ENCODE measurements at places on chromosomes 1 and 21.

GRCh38 chr1:19435851-19436455, 49.4 kb downstream of the CAPZB start:
- DNase-seq, result no peak

DNA sequence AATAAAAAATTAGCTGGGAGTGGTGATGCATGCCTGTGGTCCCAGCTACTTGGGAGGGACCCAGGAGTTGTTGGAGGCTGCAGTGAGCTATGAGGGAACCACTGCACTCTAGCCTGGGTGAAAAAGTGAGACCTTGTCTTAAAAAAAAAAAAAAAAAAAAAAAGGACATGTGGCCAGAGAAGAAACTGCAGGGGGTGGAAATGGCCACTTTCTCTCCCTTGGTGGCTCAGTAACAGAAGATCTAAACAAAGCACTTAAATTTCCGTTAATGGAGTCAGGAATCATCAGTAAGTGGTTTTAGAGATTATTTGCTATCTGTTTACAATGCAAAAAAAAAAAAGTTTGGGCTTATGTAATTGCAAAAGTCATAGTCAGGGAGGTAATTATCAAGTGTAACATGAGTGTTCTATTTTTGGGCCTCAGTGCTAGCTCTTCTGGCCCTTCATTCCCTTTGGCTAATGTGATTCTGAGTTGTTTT, 19.3 kb upstream of the OPRD1 start:
- no peak for DNase-seq

DNA sequence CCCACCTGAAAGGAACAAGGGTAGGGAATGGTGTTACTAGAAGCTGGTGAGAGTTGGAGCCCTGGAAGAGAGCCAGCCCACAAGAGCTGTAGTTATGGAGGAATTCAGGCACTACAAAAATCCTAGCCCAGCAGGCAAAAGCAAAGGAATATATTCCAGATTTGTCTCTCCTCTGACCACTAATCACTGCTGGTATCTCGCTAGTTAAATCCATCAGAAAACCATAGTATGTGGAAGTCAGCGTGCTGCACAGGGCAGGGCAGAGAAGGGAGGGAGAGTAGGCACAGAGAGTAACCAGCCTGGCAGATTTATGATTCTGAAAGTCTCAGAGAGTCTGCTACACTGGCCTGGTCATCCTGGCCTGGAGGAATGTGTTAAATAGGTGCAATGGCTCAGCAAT, 88.6 kb downstream of the SELENOF start:
- DNase-seq, result no peak

DNA sequence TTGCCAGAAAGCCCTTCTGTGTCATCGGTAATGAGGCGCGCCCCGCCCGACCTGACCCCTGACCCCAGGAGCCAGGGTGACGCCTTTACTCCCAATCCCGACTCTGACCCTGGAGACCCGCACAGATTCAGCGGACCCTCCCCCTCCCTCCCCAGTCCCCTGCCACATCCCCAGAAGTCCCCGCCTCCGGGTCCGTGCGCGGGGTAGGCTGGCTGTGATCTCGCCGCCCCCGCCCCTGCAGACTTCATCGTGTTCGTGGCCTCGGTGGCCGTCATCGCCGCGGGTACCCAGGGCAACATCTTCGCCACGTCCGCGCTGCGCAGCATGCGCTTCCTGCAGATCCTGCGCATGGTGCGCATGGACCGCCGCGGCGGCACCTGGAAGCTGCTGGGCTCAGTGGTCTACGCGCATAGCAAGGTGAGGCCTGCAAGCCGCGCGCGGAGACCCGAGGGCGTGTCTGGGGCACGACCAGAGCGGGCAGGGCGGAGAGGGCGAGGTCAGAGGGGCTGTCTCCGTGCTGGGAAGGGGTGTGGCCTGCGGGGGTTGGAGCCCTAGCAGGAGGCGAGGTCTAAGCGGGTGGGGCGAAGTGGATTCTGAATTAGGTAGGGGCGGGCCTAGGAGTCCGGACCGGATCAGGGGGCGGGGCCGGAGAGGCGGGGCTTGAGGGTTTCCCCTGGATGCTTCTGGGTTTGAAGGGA, 34.8 kb downstream of the KCNQ4 start:
- DNase-seq, result peak; percentile 85

- no peak for DNase-seq
Measured at GRCh38 chr1:182484531-182485257, 34.7 kb downstream of the RGSL1 start.

- no peak for DNase-seq
Measured at GRCh38 chr1:157418659-157419058, 133.7 kb downstream of the FCRL5 start.

- DNase-seq, result no peak
Measured at GRCh38 chr1:60173729-60174505, 100.3 kb upstream of the C1orf87 start.

GRCh38 chr1:64881281-64881680, 85.1 kb downstream of the JAK1 start:
- no peak for DNase-seq

DNA sequence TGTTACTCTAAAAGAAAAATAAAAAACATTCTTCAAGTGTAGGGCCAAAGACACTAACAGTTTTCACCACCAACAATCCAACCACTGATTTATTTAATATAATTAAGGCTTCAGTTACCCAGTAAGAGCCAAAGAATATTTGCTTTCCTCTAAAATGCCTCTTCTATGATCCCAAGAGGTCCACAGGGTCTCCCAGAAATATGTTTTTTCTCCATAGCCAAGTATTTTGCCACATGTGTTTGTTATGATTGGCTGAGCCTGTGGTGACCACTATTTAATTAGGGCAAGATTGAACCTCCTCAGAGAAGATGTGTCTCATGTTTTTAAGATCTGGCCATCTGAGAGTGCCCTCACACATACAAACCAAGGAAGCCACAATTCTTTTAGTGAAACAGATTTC, 135.9 kb downstream of the TPR start:
- no peak for DNase-seq

GRCh38 chr1:115077286-115077983, 11.9 kb downstream of the TSPAN2 start:
- no peak for DNase-seq

GRCh38 chr1:106037526-106037925, 1018.9 kb upstream of the PRMT6 start:
- no peak for DNase-seq

DNA sequence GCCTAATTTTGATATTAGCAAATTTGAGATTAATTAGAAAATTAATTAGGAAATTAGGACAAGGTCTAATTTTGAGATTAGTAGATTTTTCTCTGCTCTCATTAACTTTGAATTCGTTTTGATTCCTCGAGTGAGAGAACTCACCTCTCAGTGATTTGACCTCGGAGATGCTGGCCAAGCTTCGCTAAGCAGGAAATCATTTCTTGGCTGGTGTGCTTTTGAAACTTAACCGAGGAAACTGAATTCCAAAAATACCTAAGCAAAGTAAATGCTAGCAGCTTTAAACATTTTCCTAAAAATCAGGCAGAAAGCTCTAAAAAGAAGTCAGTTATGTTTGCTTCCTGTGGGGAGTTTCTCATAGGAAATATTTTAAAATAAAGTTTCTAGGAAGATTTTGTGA, 34.9 kb downstream of the CDC14A start:
- no peak for DNase-seq

DNA sequence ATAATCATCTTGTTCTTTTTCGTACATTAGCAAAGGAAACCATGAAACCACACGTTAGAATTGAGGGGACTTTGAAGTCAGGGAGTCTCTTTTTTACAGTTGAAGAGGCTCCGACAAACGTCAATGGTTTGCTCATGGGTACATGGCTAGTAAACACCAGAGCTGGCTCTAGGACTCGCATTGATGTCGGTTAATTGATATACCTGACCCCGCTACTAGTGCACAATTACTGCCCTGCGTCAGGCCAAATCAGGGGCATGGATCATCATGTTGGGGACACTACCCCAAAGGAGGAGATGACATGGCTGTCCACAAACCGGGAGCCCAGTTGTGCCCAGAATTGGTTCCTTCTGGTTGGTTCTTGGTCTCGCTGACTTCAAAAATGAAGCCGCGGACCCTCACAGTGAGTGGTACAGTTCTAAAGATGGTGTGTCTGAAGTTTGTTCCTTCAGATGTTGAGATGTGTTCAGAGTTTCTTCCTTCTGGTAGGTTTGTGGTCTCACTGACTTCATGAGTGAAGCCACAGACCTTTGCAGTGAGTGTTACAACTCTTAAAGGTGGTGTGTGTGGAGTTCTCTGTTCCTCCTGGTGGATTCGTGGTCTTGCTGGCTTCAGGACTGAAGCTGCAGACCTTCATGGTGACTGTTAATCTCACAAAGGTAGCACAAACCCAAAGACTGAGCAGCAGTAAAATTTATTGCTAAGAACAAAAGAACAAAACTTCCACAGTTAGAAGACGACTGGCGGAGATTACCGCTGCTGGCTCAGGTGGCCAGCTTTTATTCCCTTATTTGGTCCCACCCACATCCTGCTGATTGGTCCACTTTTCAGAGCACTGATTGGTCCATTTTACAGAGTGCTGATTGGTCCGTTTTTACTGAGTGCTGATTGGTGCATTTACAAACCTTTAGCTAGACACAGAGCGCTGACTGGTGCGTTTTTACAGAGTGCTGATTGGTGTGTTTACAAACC, 126.9 kb upstream of the ERRFI1 start:
- DNase-seq, result peak; percentile 7

DNA sequence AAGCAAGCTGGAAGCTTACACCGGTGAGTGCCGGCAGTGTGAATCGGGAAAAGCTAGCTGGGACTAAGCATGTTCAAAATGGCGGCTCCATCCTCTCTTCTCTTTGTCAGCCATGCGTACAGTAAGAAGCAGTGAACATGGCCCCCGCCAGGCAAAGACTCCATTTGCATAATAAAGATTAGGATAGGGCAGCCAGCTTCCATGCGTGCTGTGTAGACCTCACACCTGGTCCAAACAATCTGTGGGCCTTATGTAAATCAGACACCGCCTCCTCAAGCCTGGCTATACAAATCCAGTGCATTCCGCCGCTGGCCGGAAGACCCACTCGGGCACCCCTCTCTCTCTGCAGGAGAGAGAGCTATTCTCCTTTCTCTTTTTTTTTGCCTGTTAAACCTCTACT, 150.3 kb downstream of the TIAM1 start:
- DNase-seq, result no peak

GRCh38 chr1:226609836-226610455, 61.4 kb downstream of the STUM start:
- DNase-seq, result no peak

GRCh38 chr1:145720878-145721671, 1.8 kb downstream of the CD160 start:
- DNase-seq, result peak; percentile 72

DNA sequence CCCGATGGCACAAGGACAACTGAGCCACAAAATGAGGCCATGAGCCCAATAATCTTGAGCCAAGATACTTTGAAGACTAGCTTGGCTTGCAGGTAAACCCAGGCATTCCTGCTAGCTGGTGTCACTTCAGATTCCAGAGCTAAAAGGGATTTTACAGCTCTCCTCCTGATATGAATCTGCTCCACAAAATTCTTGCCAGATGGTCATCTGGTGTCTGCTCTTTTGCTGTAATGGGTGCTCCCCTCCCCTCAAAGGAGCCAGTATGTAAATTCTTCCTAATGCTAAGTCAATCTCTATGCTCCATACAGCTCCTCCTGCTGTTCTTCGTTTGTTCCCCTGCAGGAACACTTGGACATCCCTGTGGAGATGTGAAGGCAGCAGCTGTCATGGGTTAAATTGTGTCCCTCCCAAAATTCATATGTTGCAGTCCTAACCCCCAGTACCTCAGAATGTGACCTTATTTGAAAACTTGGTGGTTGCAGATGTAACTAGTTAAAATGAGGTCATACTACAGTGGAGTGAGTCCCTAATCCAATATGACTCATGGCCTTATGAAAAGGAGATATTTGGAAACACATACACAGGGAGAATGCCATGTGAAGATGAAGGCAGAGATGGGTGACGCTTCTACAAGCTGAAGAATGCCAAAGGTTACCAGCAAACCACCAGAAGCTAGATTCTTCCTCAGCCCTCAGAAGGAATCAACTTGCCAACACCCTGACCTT, 180.6 kb upstream of the PALMD start:
- no peak for DNase-seq

DNA sequence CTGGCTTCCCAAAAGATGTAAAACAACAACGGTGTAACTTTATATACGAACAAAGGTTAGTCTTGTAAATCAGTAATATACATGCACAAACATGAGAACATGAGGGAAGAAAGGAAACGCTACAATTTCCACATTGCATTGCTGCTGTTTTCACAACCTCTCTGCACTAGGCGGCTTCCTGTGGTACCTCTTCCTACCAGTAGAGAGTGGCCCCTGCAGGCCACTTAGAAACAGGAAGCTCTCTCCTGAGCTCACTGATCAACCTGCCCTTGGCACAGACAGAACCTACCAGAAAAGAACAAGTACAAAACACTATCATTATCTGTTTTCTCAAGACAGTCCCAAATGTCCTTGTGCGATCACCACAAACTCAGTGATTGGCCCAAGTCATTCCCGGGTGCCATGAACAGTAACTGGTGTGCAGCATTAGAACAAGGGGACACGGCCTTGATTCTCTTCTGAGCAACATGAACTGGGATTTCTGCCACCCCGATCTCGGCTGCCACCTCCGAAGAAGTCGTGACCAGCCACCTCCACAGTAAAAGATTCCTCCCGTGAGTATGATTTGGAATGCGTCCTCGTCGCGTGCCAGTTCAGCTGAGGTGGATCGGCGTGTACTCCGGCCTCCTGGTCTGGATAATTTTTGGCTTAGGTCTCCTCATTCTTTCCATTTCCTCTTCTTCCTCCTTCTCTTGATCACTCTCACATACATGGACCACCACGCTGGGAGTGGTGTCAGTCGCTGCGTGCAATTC, 5.7 kb upstream of the KCNE1 start:
- DNase-seq, result no peak

GRCh38 chr1:19918057-19918456, 5.4 kb downstream of the PLA2G2E start:
- peak; percentile 81 for DNase-seq

- DNase-seq, result no peak
Measured at GRCh38 chr1:111209622-111210021, 9.2 kb upstream of the DENND2D start.

DNA sequence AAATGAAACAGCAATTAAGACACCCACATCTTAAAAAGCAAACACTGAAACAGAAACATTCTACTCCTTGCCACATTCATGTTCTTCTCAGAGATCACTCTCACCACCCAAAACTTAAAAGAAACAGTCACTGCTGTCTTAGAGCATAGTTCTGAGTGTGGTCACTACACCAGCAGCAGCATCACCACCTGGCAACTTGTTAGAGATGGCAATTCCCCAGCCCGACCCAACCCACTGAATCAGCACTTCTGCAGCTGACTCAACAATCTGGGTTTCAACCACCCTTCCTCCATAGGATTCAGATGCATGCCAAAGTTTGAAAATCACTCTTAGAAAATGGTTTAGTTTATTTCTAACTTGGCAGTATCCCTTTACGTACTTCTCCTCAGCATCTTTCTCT, 126.1 kb downstream of the CDC42BPA start:
- peak; percentile 13 for DNase-seq

GRCh38 chr1:206800411-206800810, 28.1 kb upstream of the IL10 start:
- no peak for DNase-seq

- DNase-seq, result no peak
Measured at GRCh38 chr1:6965083-6965934, 180.1 kb downstream of the CAMTA1 start.

- DNase-seq, result no peak
Measured at GRCh38 chr1:7984811-7985210, 23.3 kb downstream of the PARK7 start.
